ENCODE measurements at places on chromosomes 3 and 15.
A peak's percentile ranks its signal among the peaks of the same experiment; 100 is the strongest.

DNA sequence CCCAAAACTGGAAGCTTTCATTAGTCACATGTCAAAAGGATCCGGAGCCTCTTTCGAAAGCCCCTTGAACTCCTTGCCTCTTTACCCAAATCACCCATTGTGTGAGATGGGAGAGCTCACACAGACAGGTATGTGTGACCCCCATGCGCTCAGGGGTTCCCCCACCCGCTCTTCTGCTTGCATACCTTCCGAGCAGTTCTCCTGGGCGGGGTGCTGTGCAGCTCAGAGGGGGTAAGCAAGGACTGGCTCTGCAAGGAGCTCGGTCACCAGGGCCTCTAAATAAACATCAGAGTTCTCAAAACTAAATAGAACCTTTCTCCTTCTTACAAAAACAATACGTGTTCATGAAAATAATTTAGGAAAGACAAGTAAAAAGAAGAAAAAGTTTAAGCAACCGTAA lies 55.7 kb downstream of the PXYLP1 start:
- no peak for DNase-seq

- no peak for DNase-seq
Observed at GRCh38 chr3:9068051-9068450, 104.8 kb upstream of the RAD18 start.

DNA sequence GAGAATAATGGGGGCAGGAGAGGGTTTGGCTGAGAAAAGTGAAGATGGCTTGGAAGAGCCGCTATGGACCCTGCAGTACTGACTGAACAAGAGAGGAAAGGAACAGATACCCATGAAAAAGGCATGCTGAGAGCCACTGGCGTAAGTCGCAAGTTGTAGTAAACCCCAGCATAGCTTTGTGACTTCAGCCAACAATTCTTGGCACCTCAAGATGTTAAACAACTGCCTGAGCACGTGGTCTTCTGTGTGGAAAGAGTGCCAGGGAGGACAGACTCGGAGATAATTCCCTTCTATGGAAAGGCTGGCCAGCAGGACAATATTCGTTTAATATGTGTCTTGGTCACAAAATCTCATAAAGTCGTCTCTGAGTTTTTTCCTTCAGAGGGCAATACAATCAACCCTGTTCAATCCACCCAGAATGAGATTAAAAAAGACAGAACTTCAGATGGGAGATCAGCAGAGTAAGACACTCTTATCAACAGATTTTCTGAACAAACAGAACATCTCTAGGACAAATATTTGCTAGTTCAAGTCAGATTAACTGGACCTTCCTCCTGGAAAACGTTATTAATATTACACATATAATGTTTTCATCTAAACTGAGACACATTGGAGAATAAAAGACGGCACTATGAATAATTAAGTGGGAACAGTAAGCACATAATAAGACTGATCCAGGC lies 49.2 kb downstream of the NEK10 start:
- no peak for DNase-seq

DNA sequence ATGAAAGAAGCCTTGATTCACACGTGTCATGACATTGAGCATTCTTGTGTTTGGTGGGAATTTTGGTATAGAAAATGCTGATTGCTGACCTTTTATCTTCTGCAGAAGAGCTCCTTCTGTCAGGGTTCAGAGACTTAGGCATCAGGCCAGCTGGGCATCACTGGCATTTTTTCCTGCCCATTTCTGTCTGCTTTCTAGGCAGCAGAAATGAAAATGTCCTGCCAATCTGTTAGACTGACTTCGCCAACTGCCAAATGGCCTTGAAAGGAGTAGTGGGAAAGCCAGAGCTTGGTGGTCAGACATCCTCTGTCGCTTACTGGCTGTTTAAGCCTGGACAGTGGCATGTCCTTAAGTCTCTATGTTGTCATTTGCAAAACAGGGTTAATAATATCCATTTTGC lies 57.4 kb downstream of the EEFSEC start:
- no peak for DNase-seq

DNA sequence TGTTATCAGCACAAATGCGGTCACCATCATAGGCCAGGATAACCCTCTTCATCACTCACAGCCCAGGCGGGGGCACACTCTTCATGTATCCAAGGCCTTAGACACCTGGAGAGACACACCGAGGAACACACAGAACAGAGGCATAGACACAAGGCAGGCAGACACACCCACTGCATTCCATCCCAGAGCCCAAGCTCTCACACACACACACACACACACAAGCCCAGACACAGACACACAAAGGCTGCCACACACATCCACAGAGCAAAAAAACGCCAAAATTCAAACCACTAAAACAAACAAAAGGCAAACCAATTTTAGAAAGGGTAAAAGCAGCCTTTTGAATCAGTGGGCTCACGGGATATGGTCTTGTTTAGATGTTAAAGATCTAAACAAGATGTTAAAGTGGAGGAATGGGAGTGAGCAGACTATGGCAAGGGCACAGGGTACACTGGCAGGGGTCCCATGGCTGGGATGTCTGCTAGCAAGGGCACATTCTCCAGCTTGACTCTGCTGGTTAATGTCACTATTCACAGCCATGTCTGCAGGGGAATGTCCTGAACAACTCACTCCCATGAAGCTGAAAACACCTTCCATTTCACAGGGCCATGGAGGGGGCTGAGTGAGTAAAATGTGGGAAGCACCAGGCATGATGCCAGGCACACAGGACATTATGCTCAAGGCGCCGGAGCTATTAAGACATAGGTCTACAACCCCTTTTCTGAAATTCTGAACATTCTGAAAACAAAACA lies 14.9 kb upstream of the CRABP1 start:
- DNase-seq = no peak

GRCh38 chr3:102457644-102458043 lies 22.8 kb downstream of the ZPLD1 start:
- DNase-seq = no peak

DNA sequence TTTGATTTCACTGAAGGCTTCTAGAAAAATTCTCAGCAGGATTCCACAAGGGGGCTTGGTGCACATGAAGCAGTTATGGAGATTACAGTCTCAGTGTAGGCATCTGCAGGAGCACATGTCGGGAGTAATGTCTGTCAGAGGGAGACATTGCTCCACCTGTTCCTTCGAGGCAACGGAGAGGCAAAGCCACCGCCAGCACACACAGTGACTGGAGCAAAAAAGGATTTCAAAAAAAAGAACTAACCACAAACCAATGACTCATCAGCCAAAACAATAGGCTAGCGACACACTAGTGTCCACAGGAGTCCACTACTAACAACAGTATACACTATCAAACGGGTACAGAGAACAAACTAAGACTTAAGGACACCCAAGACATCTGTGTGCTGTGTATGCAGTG lies 68.9 kb downstream of the NPTN start:
- peak; percentile 79 for DNase-seq

GRCh38 chr15:68412218-68412617 lies 19.7 kb downstream of the ITGA11 start:
- no peak for DNase-seq

DNA sequence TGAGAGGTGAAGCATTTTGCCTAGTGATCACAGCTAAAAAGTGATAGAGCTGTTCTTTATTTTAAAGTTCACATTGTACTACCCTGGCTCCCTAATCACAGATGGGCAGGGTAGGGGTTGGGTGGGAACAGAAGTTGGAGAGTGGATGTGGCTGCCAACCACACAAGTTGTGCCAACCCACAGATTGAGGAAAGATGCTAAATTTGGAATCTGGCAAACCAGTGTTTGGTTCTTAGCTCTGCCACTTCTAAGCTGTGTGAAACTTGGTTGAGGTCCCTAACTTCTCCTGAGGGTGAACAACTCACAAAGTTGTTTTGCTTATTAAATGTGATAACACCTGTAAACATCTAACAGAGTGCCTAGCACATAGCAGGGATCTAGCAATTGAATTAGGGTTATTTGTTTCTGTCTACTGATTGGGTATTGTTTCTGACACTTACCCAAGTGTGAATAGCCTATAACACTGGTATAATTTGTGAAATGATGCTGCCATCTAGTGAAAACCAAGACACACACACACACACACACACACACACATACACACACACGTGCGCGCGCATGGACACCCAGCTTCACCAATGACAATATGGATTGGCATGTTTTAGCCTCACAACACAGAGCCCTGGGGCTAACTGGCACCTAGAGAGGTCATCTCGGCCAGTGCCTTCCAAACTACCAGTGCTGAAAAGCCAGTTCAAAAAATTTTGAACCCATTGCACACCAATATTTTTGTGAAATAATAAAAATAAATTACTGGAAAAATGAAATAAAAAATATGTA lies 25.3 kb downstream of the ADGRG7 start:
- DNase-seq = peak; percentile 62

- peak; percentile 77 for DNase-seq
Observed at GRCh38 chr15:74053941-74054529, 28.3 kb downstream of the GOLGA6A start.

- no peak for DNase-seq
Observed at GRCh38 chr3:118272991-118273390, 761.7 kb downstream of the IGSF11 start.

DNA sequence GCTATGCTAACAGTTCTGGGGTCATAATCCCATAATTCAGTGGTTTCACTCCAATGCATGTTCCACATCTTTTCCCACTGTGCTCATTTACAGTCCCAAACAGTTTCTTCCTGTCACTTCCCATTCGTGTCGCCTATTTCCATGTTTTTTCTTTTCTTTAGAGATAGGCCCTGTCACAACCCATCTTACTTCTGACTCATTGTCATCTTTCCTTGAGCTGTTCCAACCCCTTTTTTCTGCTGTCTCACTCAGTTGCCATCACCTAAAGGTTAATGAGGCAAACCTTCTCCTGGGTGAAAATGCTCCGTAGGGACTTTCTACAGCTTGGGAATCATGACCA lies 814.5 kb downstream of the VGLL3 start:
- DNase-seq = no peak

DNA sequence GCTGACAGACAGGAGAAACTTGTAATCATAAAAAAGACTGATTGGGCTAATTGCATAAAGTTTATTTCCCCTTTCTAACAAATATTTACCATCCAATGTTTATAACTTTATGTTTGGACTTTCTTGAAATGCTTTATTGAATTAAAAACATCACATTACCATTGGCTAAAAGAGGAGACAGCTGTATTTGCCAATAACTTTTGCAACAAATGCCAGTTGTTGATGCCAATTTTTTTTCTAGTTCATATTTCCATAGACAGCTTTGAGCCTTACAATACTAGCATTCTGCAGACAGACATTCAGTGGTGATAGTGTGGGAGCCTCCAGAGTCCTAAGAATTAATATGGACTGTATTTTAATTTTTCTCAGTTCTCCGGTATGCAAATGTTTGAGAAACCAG lies 198.4 kb downstream of the ADAMTS17 start:
- no peak for DNase-seq

- DNase-seq = no peak
Observed at GRCh38 chr3:75329476-75330097, 334.5 kb upstream of the FRG2C start.

GRCh38 chr3:182500289-182500688 lies 293.0 kb upstream of the ATP11B start:
- no peak for DNase-seq

GRCh38 chr15:99704444-99704838 lies 28.8 kb downstream of the LYSMD4 start:
- peak; percentile 93 for DNase-seq

GRCh38 chr3:62556121-62556815 lies 182.9 kb upstream of the FEZF2 start:
- DNase-seq = no peak

DNA sequence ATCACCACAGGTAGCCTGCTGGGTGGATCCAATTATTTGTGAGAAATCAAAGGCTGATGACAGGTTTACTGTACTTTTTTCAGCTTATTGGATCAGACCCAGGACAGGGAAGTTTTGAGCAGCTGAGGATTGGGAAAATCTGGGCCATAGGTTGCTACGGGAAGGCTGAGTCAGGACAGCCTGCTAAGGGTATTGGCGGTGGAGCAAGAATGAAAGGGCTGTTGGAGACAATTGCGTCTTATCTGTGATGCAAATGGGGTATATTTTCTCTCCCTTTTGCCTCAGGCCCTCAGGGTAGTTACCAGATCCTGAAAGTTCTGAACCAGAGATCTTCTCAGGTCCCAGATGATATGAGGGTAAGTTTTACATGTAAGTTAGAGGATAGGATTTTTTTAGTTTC lies 317.7 kb downstream of the EDEM1 start:
- peak; percentile 39 for DNase-seq

DNA sequence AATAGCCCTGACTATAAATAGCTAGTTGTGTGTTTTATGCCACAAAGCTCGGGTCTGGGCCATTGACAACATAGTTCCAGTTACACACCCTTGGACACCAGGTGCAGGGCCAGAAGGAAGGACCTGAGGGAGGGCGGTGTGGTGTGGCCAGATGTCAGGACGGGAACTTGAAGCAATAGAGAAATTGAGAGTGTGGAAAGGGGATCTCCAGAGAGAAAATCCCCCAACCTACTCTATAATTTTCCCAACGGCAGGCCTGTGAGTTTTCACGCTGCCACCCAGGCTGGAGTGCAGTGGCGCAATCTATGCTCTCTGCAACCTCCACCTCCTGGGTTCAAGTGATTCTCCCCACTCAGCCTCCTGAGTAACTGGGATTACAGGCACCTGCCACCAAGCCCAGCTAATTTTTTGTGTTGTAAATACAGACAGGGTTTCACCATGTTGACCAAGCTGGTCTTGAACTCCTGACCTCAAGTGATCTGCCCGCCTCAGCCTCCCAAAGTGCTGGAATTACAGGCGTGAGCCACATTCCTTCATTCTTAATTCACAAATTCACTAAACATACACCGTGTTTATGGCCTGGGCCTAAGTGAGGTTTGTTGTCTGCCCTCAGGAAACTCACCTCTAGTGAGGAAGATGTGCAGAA lies 70.8 kb upstream of the KLF13 start:
- DNase-seq = no peak

DNA sequence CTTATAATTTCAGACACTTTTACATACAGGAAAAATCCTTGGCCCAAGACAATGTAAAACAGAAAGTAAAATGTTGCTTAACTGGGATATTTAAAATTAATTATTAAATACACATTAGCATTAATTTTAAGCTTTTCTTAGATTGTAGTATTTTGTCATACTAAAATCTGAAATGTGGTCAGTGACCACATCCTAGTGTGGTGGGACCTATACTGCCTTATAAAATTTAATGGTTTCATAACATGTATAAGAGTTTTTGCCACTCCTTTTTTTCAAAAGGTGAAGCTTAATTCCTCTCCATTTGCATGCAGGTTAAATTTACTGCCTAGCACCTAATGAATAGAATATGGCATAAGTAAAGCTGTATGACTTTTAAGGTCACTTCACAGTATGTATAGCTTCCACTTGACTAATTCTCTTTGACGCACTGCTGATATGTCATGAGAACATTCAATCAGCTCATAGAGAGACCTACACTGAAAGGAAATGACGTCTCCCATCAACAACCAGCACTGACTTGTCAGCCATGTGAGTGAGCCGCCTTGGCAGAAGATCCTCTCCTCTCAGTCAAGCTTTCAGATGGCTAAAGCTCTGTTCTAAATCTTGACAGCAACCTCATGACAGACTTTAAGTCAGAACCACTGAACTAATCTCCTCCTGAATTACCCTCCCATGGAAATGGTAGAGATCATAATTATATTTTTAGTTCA lies 847.8 kb downstream of the SI start:
- DNase-seq = no peak

GRCh38 chr3:52190294-52191074 lies 7.5 kb upstream of the ALAS1 start:
- DNase-seq = no peak

- DNase-seq = peak; percentile 80
Observed at GRCh38 chr3:183381179-183381578, 47.2 kb downstream of the MCF2L2 start.

GRCh38 chr15:70875001-70875782 lies 17.0 kb downstream of the THAP10 start:
- DNase-seq = peak; percentile 64

- DNase-seq = no peak
Observed at GRCh38 chr3:123518892-123519485, 65.9 kb downstream of the HACD2 start.

- no peak for DNase-seq
Observed at GRCh38 chr3:162052636-162053035, 556.0 kb downstream of the OTOL1 start.
